ENCODE measurements at places on chromosomes 12 and 14.

DNA sequence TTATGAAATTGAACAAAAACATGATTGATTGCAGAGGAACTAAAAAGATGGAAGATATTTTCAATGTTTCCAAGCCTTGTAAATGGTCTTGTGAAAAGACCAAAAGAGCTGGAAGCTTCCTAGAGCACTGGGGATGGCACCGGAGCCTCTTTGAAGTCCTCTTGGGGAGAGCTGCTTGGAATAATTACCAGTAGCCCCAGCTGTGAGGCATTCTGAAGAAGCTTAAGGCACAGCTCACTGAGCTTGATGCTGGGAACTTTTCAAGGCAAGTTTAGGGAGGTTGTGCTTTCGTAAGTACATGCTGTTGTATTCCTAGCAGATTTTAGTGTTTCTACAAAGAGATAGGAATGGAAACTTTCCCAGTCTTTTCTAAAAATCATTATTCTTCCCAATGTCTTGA is 13.9 kb downstream of the PDZRN4 start:
- no peak for DNase-seq

GRCh38 chr14:67377916-67378315 is 17.8 kb downstream of the EIF2S1 start:
- no peak for DNase-seq

DNA sequence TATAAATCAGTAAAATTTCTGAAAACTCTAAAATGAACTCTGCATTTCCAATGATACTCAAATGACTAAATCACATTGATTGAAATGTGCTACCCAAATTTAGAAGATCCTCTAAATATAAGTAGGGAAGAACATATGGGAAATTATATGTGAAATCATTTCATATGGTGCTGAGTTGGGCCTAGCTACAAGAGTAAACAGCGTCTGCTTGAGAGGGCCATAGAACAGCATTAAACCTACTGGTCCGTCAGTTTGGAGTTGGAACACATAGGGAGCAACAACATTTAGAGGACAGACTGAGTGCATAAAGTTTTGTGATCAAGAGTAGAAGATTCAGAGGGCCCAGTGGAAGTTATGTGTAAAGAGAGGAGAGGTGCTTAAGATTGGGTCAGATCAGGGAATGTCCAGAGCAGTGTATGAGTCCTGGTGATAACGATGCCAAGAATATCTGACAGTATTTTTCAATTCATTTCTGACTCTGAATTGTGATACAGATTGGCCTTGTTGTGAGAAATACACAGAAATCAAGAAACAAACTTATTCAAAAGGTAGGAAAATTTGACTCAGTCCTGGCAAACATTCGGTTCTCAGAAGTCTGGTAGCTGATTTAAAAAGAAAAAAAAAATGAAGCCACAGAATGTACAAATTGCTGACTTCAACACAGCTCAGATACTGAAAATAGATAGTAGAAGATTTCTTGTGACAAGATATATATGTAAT is 362.2 kb downstream of the CCDC91 start:
- DNase-seq, result no peak

DNA sequence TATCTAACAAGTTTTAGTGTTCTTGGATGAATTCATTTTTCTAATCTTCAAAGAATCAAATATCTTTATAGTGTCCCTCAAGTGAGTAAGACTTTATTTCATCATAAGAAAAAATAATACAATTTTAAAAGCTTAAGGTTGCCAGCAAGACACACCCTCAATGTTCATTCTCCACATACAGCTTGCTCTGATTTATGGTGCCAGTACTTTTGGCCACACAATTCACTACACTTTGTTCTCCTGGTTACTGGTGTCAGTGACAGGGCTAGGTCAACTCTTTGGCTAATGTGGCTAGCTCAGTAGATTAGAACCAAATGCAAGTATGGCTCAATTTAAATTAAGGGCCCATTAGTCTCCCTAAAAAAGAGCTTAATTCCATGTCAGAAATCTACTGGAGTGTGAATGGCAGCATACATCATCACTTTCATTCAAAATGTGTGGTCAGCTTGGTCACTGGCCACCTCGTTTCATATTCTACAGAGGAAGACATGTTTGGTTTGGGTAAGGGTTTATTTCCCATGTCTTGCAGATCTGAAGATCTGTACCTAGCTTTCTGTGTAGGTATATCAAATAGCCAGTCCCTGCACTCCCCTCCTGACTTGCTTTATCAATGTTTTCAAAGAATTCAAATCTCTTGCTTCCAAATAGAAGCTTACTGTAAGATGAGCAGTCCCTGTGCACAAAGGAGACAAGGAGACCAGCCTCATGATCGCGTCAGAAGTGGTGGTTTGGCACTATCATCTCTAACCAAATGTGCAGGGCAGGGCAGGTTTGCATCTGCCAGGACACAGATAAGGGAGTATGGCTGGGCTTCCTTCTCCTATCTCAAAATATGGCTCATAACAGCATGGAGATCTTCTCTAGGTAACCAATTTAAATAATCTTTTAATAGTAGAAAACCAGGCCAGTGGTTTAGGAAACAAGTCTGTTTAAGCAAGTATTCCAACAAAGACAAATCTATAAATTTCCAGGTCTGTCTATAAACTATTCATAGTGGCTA is 31.3 kb downstream of the HECTD4 start:
- no peak for DNase-seq

- no peak for DNase-seq
These were observed 8.1 kb upstream of the IRF2BPL start for GRCh38 chr14:77036484-77037214.

DNA sequence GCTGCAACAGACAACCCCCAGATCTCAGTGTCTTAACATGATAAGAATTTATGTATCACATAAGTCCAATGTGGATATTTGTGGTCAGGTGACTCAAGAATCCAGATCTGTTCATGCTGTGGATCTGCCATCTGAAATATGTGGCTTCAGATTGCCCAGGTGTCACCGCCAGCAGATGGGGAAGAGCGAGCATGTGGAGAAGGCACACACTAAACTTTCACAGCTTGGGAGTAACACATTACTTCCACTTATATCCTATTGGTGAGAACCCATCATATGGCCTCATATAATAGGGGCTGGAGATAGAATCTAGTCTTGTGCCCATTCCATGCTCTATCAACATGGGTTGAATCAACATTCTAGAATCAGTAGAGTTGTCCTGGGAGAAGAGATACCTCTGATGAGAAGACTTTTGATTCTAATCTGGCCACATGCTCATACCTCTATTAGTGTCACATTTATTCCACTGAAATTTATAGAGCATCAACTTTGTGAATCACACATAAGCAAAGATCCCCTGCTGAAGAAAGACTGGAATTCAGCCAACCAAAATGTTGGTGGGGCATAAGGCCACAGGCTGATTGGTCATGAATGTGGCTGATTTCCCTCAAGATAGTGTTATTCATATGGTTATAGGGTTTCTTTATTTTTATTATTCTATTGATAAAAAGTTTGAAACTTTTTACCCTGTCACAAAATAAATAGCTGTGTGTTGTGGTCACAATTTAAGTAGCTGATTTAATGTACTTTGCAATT is 6.0 kb upstream of the CALCOCO1 start:
- no peak for DNase-seq

DNA sequence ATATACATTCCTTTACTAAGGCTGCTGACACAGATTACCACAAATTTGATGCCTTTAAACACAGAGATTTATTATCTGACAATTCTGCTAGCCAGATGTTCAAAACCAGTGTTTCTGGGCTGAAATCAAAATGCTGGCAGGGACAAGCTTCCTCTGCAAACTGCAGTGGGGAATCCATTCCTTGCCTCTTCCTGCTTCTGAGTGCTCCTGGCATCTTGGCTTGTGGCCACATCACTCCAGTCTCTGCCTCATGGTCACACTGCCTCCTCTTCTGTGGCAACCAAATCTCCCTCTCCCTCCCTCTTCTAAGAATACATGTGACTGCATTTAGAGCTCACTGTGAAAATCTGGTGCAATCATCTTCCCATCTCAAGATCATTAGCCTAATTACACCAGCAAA is 235.7 kb downstream of the TTC8 start:
- DNase-seq, result no peak
